ENCODE measurements at places on chromosomes 12 and 14.

GRCh38 chr12:124601706-124602105 lies 34.3 kb upstream of the NCOR2 start:
- no peak for DNase-seq

DNA sequence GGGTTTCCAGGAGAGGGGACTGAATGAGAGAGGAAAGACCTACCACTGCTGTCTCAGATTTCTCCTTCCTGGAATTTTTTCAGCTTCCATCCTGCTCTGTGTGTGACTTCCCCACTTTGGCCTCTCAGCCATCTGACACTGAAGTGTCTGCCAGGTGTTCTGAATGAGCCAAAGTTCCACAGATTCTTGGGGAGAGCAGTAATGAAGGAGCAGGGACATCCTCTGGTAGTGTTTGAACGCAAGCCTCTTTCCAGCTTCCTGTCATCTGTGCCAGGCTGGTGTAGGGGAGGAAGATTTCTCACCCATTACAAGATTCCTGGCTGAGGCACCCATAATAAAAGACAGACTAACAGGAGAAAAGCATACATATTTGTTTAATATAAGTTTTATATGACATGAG lies 141.7 kb upstream of the NRXN3 start:
- no peak for DNase-seq

DNA sequence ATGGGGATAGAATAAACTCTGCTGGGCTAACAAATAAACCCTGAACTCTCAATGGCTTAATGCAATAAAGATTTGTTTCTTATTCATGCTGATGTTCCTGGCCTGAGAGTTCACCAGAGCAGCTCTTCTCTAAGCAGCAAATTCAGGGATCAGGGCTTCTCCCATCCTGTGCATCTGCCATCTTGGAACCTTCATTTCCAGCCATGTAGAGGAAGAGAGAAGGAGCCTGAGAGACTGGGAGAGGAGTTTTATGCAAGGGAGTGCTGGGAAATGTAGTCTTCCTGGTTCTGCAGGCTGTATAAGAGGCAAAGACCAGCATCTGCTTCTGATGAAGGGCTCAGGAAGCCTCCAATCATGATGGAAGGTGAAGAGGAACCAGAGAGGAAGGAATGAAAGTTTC lies 20.6 kb upstream of the APOLD1 start:
- DNase-seq = no peak

GRCh38 chr14:94397289-94398181 lies 9.1 kb upstream of the SERPINA1 start:
- no peak for DNase-seq

- DNase-seq = no peak
Measured at GRCh38 chr12:130590685-130591084, 125.4 kb downstream of the RIMBP2 start.

- no peak for DNase-seq
Measured at GRCh38 chr14:45715946-45716345, 462.9 kb upstream of the MIS18BP1 start.

DNA sequence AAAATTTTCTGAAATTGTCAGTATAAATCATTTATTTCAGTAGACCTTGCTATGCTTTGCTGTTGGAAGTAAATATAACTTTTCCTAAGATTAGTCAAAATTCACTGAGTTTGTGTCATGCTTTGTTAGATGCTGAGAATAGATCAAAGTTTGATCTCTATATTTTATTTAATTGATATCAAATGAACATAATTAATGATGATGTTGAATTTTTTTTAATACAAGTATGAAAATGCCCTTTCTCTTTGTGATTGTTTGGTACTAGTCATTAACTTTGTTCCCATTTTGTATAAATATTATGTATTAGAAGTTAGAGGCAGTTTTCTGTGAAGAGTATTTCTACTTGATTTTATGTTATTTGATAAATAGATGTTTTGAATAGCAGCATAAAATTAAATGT lies 45.7 kb downstream of the CCDC91 start:
- DNase-seq = no peak

GRCh38 chr14:69090187-69090789 lies 62.6 kb downstream of the DCAF5 start:
- DNase-seq = no peak

DNA sequence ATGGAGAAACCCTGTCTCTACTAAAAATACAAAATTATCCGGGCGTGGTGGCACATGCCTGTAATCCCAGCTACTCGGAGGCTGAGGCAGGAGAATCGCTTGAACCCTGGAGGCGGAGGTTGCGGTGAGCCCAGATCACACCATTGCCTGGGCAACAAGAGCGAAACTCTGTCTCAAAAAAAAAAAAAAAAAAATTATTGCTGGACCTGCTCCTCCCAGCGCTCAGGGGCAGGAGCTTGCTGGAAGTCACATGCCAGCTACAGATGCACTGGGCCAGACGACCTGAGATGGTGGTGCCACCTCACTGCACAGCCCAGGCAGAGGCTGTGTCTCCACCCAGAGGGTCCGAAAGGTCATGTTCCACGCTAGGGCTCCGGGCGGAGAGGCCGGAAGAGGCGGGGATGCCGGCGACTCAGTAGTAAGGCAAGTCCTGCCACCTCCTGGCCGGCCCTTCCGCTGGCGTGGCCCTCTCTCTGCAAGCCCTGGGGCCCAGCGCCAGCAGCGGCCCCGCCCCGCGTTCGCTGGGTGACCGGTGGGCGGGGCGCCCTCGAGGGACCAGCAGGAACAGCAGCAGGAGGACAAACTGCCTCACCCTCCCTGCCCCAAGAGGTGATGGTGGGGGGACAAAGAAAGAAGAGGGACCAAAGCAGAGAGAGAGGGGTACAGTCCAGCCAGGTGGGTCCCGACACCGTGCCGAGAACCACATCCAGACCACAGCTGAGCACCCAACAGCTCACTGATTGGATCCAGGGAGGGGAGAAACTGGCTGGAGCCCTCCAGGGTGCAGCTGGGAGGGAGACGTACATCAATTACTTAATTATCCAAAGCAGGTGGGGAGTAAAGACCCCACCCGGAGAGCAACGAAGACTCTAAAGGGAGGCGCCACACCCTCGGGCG lies 3.6 kb upstream of the RHOF start:
- no peak for DNase-seq

GRCh38 chr12:52494100-52494499 lies 1.0 kb upstream of the KRT6A start:
- DNase-seq = no peak

DNA sequence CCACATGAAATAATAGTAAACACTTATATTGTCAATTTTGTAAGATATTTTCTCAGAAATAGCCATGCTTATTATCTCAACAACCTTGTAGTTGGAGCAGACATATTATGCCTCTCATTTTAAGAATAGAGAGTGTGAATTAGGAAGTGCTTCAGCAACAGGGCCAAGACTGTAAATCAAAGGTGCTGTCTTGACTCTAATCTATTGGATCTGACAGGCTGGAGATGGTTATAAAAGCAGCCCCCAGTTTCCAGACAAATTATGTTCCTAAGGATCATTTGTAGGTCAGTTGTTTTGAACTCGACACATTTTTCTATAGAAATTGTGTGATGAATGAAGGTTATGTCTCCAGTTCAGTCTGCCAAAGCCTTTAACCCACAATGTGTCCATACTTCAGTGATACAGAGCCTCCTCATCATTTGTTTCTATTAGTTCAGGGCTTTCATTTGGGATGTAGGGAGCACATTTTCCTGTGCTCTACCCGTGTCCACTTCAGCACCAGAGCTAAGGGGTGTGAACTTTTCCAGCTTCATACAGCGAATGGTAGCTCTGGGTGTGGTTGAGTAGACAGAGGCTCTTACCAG lies 284.8 kb upstream of the FBXO33 start:
- no peak for DNase-seq

GRCh38 chr12:62744551-62744950 lies 190.4 kb downstream of the PPM1H start:
- DNase-seq = no peak

GRCh38 chr14:55294603-55295002 lies 23.4 kb downstream of the FBXO34 start:
- no peak for DNase-seq

DNA sequence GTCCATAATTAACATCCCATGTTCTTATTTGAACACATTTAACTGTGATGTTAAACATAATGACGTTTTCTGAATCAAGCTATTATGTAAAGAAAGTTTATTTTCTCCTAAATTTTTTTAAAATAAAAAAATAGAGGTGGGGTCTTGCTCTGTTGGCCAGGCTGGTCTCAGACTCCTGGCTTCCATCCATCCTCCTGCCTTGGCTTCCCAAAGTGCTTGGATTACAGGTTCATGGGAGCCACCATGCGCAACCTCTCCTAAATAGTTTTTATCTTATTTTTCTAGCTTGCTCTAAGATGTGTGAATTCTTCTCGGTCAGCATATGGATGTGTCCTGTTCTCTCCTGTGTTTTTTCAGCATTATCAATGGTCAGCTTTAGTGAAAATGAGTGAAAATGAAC lies 3.2 kb downstream of the RAD9B start:
- no peak for DNase-seq

DNA sequence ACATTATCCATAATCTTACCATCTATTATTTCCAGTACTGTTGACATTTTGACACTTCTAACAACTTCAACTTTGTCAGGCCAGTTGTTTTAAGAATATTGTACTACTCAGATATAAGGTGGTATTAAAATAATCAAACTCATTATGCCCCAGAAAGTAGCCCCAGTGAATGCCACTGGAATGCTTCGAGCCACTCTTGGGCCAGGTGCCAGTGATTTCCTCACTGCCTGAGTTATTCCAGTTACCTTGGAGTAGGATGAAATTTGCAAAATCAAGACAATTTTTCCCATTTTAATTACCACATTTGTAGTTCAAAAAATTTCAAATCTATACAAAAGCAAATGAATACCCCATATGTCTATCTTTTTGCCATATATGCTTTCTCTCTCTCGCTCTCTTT lies 9.2 kb downstream of the CIPC start:
- no peak for DNase-seq

DNA sequence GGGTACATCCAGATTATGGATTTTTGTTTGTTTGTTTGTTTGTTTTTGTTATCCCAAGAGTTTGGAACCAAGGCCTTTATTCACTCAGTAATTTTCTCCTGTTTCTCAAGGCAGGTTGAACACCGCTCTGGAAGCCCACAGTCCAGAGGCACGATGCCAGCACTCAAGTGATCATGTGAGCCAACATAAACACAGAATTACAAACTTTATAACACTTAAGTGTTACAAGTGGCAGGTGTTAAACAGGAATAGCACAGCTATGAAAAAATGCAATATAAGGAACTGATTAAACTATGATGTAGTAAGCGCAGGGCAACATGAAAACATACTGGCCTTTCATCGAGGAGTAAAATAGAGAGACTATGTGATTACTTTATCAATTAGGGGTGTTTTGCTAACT lies 1885.8 kb upstream of the SEL1L start:
- DNase-seq = no peak

GRCh38 chr12:53567961-53568808 lies 58.0 kb downstream of the ATF7 start:
- DNase-seq = no peak

DNA sequence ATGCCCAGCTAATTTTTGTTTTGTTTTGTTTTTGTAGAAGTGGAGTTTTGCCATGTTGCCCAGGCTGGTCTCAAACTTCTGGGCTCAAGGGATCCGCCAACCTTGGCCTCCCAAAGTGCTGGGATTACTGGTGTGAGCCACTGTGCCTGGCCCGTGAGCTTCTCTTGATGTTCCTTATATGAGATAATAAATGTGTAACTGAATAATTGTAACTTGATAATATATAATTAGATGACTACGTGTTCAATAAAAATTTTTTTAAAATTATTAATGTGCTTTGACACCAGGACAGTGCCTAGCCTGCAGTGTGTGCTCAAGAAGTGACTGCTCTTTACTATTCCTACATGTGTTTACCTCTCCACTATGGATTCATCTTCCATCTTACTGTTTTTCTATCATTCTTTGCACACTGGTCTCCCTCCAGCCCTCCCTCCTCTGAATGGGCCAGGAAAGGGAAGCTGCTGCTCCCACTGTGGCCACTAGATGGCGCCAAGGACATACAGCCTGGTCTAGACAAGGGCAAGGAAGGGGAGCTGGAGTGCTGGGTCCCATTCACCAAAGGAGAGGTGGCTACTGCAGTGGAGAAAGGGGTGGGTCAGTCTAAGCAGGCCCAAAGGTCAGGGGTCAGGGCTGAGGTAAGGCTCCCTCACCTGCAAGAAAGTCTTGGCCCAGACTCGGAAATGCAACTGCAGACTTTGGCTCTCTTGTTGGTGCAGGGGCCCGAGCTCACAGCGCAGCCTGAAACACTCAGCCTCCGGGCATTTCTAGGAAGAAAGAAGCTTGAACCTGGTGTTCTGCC lies 14.7 kb upstream of the ZNF385A start:
- DNase-seq = peak; percentile 74

DNA sequence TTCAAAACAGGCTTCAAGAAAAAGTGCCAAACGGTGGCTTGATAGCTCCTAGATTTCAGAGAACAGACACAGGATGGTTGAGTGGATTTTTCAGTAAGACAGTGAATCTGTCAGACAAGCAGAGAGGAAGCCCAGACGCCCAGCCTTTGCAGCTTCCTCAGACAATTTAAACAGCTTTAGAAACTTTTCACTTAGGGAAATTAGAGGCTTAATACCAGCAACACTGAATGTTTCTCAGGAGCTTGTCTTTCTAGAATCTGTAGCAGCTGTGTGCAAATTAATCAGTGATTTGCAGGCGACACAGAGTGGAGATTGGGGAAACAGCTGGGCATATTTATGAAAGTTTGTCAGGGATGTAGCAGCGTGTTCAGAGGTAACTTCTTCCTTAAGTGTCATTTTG lies 362.1 kb downstream of the GALC start:
- no peak for DNase-seq

GRCh38 chr14:24156840-24157239 lies 4.2 kb upstream of the IRF9 start:
- DNase-seq = no peak

GRCh38 chr12:46300910-46301309 lies 32.1 kb upstream of the SLC38A1 start:
- DNase-seq = no peak

DNA sequence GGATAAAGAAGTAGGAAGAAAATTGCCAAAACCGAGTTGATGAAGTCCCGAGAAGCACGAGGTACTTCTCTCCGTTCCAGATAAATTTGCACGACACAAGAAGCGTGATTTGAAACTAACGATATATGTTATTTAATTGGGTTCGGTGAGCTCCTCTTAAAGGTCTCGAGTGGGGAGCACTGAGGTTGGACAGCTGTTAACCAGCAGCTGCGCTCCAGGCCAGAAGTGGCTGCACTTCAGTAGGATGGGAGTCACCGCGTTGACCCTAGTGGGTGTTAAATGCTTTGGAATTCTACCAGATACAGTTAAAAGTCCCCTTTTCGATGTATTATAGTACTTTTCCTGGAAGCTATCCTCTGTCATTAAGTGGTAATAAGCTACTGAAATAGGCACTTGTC lies 953 bp upstream of the DCAF5 start:
- DNase-seq = no peak

DNA sequence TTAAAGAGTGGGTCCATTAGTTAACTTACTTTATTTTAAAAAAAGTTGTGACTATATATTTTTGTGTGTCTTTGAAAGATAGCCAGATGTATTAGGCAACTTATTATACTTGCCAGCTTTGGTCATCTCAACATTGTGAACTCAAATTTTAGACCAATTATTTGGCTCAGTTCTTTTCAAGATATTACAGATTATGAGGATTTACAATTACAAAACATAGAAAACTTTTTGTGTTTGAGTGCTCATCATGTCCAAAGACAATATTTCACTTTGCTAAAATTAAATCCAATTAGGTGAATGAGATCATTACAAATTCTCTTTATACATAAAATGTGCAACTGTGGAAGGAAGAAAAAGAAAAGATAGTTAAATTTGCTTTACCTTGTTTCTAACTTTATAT lies 18.3 kb upstream of the PDE3A start:
- no peak for DNase-seq

- no peak for DNase-seq
Measured at GRCh38 chr12:28899951-28900350, 249.1 kb upstream of the FAR2 start.

- DNase-seq = no peak
Measured at GRCh38 chr12:31756977-31757420, 28.2 kb upstream of the AMN1 start.
